Tibial artery (tissue), 4 donors: ENCODE measurements at places on chromosomes 7 and 10.

- DNase-seq: no peak
Measured at GRCh38 chr7:20238754-20239324, 21.7 kb upstream of the MACC1 start.

GRCh38 chr10:99234041-99234790 is 1.4 kb downstream of the HPSE2 start:
- DNase-seq: peak; percentile 61

GRCh38 chr7:36777062-36777461 is 52.8 kb upstream of the AOAH start:
- no peak for DNase-seq

GRCh38 chr10:14670551-14671240 is 104.0 kb downstream of the FAM107B start:
- no peak for DNase-seq

GRCh38 chr7:19362099-19362498 is 216.9 kb upstream of the FERD3L start:
- no peak for DNase-seq

- DNase-seq: no peak
Measured at GRCh38 chr7:44222776-44223261, 22.0 kb downstream of the YKT6 start.

DNA sequence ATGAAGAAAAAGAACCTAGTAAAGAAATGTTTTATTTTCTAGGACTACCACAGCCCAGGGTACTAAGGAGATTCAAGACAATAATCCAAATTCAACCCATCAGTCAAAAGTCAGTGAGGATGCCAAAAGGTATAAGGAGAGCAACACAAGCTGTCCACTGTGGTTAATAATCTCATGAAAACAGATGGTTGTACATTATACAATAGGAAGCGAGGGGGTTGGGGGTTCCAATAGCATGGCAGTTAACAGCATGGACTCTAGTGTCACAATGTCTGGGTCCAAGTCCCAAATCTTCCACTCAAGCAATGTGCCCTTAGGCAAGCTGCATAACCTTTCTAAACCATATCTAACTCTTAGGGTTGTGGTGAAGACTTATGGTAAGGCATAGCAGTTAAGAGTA is 35.1 kb downstream of the BRAF start:
- DNase-seq: no peak

DNA sequence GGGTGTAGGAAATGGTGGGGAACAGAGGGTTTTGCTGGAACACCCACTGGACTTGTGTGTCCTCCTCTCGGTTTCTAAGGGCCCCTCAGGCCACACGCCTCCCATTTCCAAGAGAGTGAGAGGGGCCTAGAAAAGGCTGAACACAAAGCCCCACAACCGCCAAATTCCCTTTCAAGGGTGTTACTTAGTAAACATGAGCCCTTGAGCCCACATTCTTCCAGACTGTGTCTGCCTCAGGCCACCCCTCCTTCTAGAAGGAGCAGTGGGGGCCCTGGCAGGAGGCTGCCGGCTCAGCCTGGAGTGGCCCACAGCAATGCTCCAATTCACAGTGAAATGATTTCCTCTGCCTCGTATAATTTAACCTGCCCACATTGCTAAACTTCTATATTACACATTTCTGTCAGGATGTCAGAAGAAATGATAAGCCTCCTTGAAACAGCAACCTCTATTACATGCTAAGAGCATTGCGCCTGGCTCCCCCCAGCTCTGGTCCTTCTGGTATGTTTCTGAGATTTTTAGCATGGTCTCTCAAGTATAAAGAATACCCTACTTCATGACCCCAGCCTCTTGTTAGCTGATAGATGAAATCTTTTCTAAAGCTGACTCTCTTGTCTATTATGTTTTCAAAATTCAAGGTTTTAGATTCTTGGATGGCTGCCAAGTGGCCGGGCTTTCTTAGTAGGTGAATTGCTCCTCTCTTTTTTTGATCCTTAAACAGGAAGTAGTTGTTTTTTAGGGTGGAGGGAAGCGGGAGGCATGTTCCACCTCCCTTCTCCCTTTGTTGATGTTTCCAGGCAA is 673.9 kb upstream of the GALNT17 start:
- no peak for DNase-seq

- no peak for DNase-seq
Measured at GRCh38 chr10:10765017-10765416, 252.7 kb upstream of the CELF2 start.

DNA sequence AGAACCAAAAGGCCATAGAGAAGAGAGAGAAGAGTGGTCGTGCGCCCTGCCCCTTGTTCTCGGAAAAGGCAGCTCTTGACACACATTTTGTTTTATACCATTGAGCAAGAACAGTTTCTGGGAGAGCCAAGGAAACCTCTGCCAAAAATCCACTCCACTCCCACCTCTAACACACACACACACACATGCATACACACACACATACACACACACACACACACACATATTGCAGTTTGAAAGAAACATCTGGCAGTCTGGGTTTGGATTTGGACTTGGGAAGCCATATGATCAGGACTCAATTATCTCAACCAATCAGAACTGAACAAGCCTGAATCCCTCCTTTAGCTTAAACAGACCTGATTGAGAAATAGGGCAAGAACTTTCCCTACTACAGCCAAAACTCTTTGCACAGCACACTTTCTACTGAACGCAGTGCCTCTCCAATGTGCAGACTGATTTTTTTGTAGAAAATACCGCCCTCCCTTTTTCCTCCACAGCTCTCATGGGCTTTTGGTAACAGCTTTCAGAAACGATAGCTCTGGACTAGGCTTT is 484.0 kb upstream of the ZWINT start:
- no peak for DNase-seq

GRCh38 chr7:85065888-85066485 is 120.9 kb downstream of the SEMA3D start:
- no peak for DNase-seq

- DNase-seq: no peak
Measured at GRCh38 chr10:63064706-63065105, 68.4 kb upstream of the NRBF2 start.

- DNase-seq: no peak
Measured at GRCh38 chr7:117087639-117088396, 134.5 kb downstream of the ST7 start.

GRCh38 chr7:12234334-12234865 is 23.3 kb downstream of the TMEM106B start:
- DNase-seq: no peak
